ENCODE measurements at places on chromosomes 6 and 20.

GRCh38 chr20:32522526-32522775 is 62.7 kb downstream of the NOL4L start:
- no peak for DNase-seq

DNA sequence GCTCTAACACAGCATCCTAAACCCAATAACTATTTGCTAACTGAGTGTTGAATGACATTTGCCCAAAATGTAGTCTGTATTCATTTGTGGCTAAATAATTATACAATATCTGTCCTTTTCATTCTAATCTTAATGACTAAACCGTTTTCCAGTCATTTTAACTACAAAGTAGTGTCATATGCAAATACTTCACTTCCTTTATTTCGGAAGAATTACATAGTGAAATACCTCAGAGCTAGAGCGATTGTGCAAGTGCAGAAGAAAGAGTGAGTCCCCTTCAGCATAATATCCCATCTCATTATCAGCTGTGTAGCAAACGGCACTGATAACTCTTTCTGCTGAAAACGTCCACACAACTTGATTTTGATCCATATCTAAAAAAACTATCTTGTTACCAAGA is 66.2 kb downstream of the ROS1 start:
- DNase-seq, result no peak

DNA sequence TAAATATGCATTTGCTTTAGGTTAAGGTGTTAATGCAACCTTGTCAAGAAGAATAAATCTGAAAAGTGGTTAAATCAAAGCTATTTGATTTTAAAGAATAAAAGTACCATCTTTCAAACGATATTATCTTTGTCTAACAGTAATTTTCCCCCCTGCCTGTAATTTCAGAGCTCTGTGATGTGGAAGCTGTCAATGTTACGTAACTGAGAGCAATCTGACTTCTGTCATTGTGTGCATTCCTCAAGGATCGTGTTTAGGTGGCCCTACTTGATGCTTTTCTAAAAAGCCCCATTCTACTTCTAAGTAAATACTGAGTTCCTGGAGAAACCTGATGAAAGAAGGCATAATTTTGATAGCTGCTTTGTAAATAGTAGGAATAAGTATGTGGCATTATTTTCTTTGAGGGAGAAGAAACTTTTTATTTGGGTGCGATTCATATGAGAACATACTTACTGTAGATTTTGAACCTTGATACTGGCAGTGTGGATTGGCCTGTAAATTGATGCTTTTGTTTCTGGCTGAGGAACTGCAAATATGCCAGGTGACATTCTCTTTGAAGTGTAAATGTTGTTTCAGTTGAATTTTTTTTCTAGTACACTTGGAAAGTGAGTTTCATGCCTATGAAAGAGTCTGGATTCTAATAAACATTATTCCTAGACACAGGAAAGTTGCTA is 529.6 kb upstream of the FLRT3 start:
- no peak for DNase-seq

GRCh38 chr6:140440223-140440835 is 1065.9 kb upstream of the CITED2 start:
- DNase-seq, result no peak

- no peak for DNase-seq
Observed at GRCh38 chr6:117138425-117138824, 126.9 kb upstream of the VGLL2 start.
